ENCODE measurements at places on chromosomes 5 and 9. TPM values are rescaled to one million over a fixed set of nuclear protein-coding genes. Genes with fewer than 3 reads are reported as not detected.

TRIM36 gene
- total RNA-seq: under 0.01 TPM

TTC39B gene
- 12.1 TPM for total RNA-seq

PTPRD gene
- total RNA-seq: 3.3 TPM

SPIN1 gene
- 88.1 TPM for total RNA-seq

DDX4 gene
- total RNA-seq: not detected

Measured in fibroblast of lung (primary cell).